ENCODE measurements at places on chromosomes 11 and 22.

- DNase-seq: no peak
These were observed 13.4 kb downstream of the SLC25A17 start for GRCh38 chr22:40805699-40806203.

- DNase-seq: no peak
These were observed 234.4 kb upstream of the E2F8 start for GRCh38 chr11:19474954-19475721.

DNA sequence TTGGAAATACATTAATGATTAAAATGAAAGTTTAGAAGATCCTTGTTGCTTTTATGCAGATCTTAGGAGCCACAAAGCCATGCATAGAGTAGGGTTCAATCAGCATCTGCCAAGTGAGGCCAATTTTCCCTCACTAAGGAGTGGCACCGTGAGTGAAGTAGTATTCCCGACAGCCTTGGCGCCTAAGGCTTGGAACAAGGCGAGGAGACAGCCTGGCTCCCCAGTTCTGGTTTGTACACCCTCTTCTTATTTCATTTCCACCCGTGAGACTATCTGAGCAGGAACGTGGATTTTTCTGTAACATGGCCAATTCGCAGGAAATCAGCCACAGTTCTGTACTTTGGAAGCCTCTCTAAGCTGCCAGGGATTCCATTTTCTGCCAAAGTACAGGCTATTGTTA is 22.6 kb downstream of the FADS2 start:
- DNase-seq: no peak

DNA sequence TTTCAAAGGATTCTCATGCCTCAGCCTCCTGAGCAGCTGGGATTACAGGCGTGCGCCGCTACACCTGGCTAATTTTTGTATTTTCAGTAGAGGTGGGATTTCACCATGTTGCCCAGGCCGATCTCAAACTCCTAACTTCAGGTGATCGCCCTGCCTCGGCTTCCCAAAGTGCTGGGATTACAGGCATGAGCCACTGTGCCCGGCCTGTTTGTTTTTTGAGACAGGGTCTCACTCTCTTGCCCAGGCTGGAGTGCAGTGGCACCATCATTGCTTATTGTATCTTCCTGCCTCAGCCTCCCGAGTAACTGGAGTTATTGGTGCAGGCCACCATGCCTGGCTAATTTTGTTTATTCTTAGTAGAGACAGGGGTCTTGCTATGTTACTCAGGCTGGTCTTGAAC is 8.1 kb downstream of the FADS2 start:
- no peak for DNase-seq

GRCh38 chr11:72740562-72741428 is 11.4 kb downstream of the ARAP1 start:
- DNase-seq: no peak

- DNase-seq: no peak
These were observed 71.8 kb downstream of the GGTLC2 start for GRCh38 chr22:22716136-22716665.

DNA sequence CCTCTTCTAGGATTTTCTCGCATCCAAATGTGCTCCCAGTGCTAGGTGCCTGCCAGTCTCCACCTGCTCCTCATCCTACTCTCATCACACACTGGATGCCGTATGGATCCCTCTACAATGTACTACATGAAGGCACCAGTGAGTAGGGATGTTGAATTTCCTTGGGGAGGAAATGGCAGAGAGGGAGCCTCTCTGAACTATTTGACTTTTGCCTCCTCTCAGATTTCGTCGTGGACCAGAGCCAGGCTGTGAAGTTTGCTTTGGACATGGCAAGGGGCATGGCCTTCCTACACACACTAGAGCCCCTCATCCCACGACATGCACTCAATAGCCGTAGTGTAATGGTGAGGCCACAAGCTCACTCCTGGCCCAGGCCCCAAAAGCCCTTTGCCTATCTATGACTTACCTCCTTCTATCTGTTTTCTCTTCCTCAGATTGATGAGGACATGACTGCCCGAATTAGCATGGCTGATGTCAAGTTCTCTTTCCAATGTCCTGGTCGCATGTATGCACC is 2.5 kb downstream of the TAF10 start:
- no peak for DNase-seq

GRCh38 chr11:102853956-102854355 is 10.5 kb upstream of the MMP3 start:
- DNase-seq: no peak

GRCh38 chr11:1281326-1281973 is 28.0 kb downstream of the TOLLIP start:
- DNase-seq: no peak

DNA sequence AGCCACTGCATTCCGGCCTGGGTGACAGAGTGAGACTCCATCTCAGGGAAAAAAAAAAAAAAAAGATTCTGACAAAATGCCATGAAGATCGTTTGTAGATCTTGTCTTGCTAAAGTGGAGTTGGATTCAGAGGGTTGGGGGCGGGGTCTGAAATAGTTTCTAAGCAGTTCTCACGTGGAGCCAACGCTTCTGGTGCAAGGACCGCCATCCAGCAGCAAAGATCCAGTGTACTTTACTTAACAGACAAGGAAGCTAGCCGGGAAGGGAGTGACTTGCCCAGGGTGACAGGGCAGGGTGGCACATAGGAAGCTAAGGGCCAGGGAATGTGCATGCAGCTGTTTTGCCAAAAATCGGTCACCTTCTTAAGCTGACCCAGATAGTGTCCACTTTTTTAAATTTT is 27.4 kb downstream of the APOL1 start:
- no peak for DNase-seq

DNA sequence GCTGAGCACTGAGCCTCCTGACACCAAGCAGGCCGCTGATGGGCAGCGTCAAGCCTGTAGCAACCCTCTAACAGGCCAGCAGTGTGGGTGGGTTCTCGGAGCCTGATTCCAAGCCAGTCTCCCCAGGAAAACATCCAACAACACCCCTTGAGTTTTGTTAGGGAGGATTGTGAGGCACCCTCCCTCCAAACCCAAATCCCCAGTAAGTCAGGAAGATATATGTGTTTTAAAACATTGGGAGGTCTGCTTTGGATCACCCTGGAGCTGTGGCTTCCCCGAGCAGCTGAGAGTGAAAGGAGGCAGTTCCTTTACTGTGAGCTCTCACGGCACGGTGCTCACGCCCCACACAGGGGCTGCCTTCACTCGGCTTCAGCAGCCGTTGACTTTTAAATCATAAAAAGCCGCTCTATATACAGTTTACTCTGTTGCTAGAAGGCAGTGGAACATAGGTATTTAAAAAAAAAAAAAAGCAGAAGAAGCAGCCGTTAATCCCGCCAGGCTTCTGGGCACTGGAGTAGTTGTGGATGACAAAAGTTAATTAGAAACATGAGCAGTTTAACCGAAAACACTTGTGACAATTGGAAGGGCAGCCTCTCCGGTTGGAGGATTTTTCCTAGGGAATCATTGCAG is 218.6 kb downstream of the NAV2 start:
- DNase-seq: no peak

DNA sequence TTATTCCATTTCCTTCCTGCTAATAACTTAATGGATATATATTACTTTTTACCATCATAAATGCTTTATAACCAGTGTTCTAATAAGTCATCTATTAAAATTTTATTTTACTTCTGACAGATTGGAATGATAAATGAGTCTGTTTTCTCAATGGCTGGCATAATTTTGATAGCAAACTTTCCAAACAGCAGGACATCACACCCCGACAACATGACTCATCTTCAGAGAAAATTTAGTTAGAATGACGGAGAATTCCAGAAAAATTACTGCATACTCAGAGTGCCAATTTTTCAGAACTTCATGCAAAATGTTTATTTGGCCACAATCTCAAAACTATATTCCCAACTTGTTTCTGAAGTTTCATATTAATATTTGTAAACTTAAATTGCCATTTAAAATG is 174.4 kb downstream of the SWAP70 start:
- DNase-seq: no peak

DNA sequence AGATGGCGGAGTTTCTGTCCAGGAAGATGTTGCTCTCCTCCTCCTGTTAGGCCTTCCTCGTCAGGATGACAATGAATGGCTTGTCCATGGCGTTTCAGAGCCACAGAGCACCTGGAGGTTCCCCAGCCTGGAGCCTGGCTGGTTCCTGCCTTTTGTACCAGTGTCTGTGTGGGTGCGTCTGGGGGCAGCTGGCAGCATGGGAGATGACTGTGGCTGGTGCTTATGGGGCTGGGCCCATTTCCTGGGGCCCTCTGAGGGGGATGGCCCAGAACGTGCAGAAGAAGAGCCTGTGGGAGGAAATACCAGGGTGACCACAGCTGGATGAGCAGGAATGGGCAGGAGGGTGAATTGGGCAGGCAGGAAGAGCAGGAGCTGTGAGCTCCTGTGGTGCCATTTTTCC is 6.7 kb downstream of the SLC37A2 start:
- DNase-seq: no peak

DNA sequence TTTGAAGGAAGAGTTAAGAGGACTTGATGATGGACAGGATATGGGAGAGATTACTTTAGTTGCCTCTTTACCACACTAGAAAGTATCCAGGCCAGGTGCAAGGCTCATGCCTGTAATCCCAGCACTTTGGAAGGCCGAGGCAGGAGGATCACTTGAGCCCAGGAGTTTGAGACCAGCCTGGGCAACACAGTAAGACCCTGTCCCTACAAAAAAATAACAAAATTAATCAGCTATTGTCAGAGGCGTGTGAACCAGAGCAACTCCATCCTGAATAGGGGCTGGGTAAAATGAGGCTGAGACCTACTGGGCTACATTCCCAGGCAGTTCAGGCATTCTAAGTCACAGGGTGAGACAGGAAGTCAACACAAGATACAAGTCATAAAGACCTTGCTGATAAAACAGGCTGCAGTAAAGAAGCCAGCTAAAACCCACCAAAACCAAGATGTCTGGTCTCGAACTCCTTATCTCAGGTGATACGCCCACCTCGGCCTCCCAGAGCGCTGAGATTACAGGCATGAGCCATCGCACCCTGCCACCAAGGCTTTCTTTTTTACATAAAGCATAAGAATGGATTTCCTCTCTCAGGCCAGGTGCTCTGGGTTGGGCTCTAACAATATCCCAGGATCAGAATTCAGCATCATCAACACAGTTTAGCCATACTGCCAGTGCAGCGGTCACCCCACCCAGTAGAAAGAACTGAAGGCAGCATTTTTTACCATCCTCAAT is 17.8 kb downstream of the PI4KA start:
- no peak for DNase-seq

- DNase-seq: no peak
These were observed 12.1 kb downstream of the MYEOV start for GRCh38 chr11:69305885-69306540.

GRCh38 chr11:20894296-20894695 is 224.9 kb downstream of the NELL1 start:
- DNase-seq: no peak

GRCh38 chr11:116721988-116722387 is 50.8 kb downstream of the BUD13 start:
- no peak for DNase-seq

GRCh38 chr11:118117790-118118601 is 31.2 kb upstream of the SMIM35 start:
- no peak for DNase-seq

GRCh38 chr11:86551288-86552092 is 120.9 kb downstream of the ME3 start:
- no peak for DNase-seq

DNA sequence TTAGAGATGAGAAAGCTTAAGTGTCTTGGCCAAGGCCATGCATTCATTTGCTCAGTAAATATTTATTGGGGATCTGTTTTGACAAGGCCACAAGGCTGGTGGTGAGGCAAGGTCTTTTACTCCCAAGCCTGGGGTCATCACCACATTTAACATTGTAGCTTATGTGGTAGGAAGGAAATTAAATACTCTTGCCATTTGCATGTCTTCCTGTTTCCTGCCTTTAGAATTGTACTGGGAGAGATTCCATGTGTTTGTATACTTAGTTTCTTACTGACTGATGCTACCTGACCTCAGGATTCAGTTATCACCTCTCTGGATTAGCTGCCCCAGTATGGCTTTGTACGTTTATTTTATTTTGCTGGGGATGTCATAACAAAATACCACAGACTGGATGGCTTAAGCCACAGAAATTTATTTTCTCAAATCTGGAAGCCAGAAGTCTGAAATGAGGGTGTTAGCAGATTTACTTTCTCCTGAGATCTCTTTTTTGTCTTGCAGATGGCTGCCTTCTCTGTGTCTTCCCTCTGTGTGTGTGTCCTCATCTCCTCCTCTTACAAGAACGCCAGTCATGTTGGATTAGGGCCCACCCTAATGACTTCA is 44.8 kb downstream of the SPECC1L start:
- no peak for DNase-seq

- no peak for DNase-seq
These were observed 196.3 kb downstream of the BUD13 start for GRCh38 chr11:116576526-116576925.
